ENCODE measurements at places on chromosomes 4 and X.

- DNase-seq: no peak
Measured at GRCh38 chr4:161186012-161186411, 977.8 kb downstream of the FSTL5 start.

GRCh38 chr4:55763996-55764395 is 55.6 kb upstream of the EXOC1L start:
- DNase-seq: no peak

DNA sequence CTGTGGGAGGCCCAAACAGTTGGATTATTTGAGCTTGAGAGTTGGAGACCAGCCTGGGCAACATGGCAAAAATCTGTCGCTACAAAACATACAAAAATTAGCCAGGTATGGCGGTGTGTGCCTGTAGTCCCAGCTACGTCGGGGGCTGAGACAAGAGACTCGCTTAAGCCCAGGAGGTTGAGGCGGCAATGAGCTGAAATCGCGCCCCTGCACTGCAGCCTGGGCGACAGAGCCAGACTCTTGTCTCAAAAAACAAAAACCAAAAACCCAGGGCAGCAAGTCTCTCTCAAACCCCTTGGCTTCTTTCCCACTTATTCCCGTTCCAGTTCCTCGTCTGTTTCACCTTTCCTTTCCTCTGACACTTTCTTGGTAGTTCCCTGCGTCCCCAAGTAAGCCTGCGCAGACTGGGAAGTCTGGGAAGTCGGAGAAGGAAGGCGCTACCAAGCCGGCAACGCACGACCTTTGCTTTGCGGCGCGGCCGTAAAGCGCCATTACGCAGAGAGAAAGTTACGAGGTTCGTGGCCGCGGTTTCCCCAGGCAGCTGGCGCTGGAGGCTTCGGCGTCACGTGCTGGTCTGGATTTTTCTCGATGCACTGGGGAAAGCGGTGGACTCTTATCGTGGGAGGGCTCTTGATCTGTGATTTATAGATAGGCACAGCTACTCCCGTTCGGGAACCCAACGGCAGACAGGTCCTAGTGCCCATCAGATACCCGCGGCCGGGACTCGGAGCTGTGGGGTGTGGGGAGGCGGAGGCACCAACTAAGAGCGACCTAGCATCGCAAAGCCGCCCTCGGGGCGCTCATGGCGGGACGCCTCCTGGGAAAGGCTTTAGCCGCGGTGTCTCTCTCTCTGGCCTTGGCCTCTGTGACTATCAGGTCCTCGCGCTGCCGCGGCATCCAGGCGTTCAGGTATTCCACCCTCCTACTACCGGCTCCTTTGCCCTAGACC is at the start of gene NUDT9:
Gene NUDT9, plus strand, starts transcription at position 470 of the 949 bp plus-strand sequence. Its CDS starts 333 bp downstream, at position 803.
- peak; percentile 52 for DNase-seq

GRCh38 chr4:152825336-152825735 is 45.6 kb downstream of the ARFIP1 start:
- DNase-seq: no peak

DNA sequence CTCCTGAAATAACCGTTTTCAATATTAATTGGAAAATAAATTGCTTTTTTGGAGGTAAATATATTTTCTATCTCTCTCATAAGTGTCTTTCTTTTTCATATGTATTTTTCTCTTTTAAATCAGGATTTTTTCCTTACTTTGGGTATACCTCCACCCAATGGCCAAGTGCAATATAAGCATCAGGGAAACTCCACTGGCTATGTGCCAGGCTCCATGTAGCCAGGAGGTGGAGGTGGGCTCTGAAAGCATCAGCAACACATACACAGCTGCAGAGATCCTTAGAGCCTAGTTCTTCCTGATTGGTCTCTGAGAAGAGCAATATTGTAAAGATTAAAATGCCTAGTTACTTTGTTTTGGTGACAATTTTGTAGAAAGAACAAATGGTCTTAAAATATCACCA is 3.4 kb downstream of the GABRA2 start:
- no peak for DNase-seq

DNA sequence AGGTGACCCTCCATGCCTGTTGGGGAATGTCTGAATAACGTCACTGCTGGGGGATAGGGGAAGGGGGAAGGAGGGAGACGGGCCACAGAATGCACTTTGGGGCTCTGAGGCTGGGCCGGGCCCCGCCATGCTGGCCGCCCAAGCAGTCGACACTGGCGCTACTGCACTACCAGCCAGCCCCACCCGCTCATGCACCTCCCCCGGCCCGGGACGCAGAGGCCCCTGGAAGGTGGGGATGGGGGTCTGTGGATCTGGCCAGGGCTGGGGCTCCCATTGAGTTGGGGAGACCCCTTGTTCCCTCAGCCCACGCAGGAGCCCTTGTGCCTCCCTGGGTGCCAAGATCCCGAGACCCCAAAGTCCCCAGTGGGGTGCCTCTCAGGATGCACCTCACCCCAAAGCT is 17.8 kb downstream of the FLNA start:
- no peak for DNase-seq

DNA sequence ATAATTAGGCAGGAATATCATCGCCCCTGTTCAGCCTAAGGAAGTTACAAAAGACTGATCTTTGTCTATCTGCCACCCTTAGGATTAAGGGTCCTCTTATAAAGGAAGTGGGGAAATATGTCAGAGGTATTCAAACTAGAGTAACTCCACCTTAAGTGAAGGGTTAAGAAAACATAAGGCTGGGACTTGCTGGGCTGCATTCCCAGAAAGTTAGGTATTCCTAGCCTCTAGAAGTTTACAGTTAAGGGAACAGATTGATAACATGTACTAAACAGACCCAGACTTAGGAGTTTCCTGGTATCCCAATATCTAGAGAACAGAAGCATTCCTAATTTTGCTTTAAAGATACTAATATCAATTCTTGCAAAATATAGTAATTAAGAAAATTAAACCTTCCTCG is 6.0 kb downstream of the CXCL2 start:
- no peak for DNase-seq

DNA sequence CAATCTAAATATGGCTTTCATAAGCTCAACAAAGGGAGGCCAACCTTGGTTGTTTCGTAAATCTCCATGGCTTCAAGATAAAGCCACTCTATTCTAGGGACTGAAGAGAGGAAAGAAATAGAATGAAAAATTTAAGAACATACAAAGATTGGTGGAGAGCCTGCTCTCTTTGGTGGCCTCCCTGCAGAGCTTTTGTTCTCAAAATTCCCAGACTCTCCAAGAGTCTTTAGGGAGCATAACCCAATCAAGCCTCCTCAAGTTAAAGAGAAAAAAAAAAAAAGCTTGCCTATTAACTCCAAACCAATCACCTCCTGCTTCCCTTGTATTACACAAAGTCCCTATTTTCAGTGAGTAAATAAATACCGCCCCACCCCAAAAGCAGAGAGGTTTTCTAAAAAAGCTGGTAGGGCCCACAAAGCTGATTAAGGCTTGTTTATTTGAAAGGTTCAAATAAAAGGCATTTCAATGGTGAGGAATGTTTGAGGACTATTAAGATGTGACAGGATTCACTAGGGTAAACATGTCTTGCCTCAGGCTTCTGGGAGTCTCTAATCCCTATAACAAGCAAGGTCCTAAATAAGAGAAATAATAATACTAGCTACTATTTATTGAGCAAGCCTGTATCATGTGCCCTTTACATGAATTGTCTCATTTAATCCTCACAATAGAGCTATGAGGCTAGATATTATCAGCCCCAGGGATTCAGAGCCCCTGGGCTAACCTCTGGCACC is 71.6 kb downstream of the GPC3 start:
- DNase-seq: no peak

DNA sequence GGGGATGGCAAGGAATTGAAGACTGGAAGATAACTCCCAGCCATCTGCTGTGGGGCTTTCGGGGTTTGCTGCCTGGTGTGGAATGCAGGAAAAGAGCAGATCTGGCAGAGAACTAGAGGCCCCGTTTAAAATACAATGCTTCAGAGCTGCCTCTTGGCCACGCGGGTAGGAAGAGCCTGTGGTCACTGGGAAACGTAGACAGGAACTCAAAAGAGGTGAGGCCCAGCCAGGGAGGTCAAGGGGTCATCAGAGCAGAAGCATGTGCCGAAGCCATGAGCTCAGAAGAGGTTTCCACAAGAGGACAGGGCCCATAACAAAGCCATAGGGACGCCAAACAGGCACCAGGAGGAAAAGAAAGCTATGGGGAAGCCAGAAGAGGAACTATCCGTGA is 14.5 kb upstream of the STS start:
- no peak for DNase-seq

- no peak for DNase-seq
Measured at GRCh38 chr4:153233761-153234371, 29.6 kb downstream of the TRIM2 start.

GRCh38 chr4:185541251-185541727 is 6.0 kb upstream of the PDLIM3 start:
- no peak for DNase-seq

GRCh38 chr4:6011686-6012085 is 6.5 kb downstream of the C4orf50 start:
- no peak for DNase-seq

- DNase-seq: no peak
Measured at GRCh38 chrX:10130354-10130753, 26.4 kb upstream of the CLCN4 start.

DNA sequence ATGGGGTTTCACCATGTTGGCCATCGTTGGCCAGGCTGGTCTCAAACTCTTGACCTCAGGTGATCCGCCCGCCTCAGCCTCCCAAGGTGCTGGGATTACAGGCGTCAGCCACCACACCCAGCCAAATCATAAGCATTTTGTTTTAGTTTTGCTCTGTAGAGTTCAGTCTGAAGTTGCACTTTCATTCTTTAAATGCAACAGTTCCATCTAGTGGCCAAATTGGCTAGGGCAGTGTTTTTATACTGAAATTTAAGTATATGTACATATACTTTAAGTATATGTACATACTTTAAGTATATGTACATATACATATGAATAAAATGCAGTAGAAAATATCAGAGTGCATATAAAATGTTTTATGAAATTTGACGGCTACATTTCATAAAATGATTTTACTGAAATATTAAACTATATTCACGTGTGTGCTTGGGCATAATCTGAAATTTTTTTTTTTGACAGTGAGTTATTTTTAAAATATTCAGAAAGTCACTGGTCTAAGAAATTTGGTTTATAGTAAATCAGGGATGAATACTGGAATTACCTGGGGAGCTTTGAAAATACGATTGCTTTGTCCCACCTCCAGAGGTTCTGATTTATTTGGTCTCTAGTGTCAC is 145.5 kb downstream of the NWD2 start:
- DNase-seq: no peak

- DNase-seq: no peak
Measured at GRCh38 chr4:127772769-127773671, 9.1 kb upstream of the HSPA4L start.
